ENCODE measurements at places on chromosomes 1 and 21.

GRCh38 chr1:118147522-118147921, 37.5 kb downstream of the SPAG17 start:
- DNase-seq = no peak

DNA sequence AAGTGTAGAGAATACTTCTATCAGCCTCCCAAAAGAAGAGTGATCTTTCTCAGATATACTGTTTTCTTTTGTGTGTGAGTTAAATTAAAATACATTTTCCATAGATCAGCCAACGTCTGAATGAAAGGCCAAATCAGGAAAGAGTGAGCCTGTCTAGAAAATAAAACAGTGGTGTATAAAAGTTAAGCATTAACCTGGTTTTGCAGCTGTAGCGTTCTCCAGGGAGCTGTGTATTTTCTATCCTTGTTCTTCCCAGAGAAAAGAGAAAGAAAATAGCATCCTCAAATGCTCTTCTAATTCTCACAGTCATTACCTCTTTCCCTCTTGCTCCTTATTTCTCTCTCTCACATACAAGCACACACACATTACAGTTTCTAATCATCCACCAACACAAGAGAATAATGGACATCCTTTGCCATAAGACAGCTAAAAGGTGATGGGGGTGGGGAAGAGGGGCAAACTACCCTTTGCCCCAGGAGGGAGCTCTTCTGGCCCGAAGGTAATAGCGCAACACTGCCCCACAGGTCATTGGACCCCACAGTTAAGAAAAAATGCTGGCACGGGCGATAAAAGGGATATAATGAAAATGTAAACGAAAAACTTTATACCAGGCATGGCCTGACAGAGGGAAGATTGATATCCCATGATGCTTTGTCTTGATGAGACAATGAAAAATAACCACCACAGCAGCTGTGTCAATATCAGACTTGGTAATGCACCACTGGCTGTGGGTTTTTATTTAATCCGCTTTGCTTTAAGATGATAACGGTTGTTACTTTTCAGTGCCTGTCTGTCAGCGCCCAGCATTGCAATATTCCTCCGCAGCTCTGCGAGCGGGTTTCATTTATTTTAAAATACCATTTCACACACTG, 150.3 kb downstream of the NUF2 start:
- DNase-seq = no peak

DNA sequence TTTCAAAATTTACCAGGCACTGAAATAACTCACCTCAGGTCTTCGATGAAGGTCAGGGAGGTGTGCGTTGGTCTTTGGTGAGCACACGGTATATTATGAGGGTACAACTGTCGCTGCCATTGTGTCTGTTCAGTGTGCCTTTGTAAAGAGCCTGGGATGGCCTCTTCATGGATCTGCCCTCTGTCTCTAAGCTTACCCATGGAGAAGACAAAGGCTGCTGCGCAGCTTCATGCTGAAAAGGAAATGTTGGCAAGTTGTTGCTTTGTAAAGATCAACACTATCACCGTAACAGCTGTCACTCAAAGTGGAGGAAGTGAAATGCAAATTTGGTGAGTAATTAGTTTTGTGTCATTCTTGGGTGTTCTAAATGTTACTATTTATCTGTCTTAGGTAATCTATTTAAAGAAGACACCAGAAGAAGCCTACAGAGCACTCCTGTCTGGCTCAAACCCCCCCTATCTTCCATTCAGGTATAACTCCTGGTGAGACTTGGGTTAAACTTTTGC, 71.6 kb downstream of the CDC14A start:
- DNase-seq = no peak

DNA sequence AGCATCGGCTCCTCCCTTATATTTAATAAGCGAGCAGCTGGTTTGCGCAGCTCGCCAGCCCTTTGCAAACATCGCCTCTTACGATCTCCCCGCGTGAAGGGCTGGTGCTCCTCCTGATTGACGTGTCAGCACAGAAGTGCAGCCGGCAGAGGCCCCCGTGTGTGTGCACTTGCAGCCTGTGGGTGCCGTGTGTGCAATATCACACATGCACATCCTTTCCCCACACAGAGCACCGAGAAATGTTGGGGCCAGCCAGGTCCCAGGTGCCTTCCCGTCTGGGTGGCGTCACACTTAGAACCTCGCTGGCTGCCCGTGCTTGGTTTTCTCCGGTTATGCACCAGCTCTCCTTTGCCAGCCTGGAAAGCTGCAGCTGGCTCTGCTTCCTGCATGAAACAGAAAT, 126.6 kb upstream of the AJAP1 start:
- no peak for DNase-seq

DNA sequence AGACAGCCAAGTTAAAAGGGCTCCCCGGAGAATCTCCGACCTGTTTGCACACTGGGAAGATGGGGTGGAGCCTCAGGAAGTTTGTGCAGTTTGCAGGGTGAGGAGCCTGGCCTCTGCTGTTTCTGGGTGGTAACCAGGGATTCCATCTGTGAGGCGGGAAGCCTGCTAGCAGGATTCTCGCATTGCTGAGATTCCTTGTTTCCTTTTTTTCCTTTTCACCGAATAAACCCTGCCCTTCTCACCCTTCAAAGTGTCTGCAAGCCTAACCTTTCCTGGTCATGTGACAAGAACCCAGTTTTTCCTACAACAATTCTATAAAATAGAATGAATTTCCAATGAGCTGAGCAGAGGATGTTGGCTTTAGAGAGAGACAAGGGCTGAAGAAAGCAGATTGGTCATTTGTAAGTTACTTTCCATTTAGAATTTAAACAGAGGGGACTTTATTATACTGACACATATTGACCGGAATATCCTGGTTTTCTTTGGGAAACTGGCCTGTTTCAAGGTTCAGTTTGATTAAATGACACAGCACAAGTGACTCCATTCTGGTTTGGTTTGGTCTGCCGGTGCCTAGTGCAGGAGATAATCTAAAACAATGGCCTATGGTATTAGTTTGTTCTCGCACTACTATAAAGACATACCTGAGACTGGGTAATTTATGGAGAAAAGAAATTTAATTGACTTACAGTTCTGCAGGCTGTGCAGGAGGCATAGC, 48.7 kb upstream of the DNAH14 start:
- no peak for DNase-seq

- no peak for DNase-seq
Observed at GRCh38 chr1:85998105-85998855, 158.3 kb downstream of the COL24A1 start.
